ENCODE measurements at places on chromosomes 11 and 22.

DNA sequence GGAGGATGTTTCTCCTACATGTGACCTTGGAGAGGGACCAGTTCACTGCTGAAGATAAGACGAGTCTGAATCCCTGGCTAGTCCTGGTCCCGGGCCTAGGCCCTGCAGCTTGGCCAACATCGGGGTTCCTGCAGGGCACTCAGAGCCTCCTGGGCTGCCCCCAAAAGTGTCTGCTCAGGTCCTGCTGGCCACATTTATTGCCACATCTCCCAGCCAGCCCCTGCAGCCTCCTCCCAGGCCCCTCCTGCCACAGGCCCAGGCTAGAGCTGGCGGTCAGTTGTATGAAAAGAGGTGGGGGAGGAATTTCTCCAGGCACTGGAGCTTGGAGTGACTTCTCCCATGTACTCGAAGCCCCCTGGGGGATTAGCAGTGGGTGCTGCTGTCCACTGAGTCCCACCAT is 56.5 kb upstream of the PPARA start:
- no peak for DNase-seq

DNA sequence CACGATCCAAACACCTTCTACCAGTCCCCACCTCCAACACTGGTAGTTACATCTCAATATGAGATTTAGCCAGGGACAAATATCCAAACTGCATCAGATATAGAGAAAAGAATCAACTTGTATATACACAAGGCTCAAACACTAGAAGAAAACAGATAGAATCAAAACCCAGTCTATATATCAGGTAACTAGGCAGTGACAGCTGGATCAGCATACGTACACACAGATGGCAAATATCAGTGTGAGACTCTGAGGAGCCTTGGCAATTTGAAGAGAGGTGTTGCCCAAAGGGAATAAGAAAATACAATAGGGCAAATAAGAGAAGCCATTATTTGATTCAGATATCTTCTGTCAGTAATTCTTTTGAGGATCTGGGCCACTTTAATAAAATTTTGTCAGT is 951.3 kb upstream of the CHORDC1 start:
- no peak for DNase-seq

DNA sequence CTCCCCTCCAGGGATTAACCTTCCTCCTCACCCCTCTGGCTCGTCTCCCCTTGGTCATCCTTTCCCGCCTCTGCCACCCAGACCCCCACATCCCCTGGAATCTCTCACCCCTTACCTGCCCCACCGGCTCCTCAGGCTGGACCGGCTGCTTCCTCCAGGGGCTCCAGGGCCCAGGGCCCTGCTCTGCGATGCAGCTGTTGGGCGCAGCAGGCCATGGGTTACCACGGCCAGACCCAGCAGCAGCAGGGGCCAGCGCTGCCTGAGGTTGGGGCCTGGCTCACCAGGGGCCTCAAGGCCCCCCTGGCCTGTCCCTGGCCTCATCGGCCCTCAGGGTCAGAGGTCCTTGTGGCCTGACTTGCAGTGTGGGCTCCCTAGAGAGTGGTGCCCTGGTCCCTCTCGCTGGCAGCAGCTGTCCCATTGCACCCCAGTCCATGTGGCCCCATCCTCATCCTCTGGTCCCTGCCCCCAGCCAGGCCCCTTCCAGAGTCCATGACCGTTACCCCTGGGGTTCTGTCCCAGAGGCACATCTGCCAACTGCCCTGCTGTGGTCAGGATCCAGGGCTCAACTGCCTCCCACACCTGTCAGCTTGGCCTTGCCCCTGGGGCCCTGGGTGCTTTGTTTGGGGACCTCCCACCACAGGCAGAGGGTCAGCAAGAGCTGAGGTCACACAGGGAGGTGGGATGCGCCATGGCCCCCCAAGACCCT is at the start of gene IGLL1:
Gene IGLL1, minus strand, starts transcription at position 421 of the 706 bp plus-strand sequence. Its CDS starts 100 bp downstream, at position 321.
- DNase-seq: no peak

- DNase-seq: no peak
Observed at GRCh38 chr22:48097723-48098122, 1335.3 kb downstream of the TBC1D22A start.

- DNase-seq: no peak
Observed at GRCh38 chr11:64036087-64037026, 626 bp downstream of the FLRT1 start.

DNA sequence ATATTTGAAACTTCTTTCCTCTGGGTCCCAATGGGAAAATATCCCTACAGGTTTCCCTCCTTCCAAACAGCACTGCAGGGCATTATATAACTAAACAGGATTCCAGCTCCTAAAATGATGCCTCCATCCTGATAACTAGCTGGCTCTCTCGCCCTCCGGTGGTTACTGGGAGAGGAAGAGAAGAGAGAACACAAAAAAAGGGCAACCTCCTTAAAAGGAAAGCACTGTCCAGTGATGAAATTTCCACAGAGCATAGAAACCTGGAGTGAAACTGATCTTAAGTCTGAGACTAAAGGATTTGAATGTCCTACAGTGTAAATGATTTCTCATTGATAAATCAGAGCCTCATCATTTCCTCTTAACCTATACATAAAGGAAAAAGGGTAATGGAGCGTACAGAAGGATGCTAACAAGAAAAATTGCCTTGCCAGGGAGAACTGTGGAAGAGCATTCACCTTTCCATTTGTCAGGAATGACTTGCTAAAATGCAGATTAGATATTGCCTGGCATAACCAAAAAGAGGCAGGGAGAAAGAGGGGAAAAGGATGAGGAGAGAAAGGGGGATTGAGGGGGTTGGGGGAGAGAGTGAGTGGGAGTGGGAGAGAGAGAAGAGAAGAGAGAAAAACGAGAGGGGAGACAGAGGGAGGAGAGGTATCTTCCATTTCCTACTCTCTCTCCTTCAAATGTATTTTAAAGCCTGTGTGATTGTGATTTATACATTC is 121.3 kb downstream of the APOL5 start:
- peak; percentile 45 for DNase-seq

GRCh38 chr22:49350441-49351121 is 477.1 kb downstream of the BRD1 start:
- no peak for DNase-seq

DNA sequence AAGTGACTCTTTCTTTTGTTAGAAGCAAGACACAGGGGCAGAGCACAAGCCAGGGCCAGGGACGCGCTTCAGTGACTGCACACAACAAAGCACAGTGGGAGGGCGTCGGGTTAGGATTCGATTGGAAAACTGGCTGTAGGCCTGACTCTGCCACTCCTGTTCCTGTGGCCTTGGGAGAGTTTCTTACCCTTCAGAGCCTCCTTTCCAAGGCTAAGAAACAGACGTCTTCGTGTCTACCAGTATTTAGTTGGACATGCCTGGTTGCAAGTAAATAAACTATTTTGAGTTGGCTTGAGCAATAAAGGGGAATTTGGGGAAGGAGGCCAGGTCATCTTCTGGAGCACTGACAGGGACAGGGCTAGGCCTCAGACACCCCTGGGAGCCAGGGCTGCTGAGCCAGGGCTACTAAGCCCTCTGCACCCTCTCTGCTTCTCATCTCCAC is 549.1 kb downstream of the INSC start:
- DNase-seq: no peak

All from putamen (tissue), 1 donor.